Suppressor macrophage treated with lipopolysaccharide for 1 hour (primary cell): ENCODE measurements at places on chromosomes 6 and 20.

DNA sequence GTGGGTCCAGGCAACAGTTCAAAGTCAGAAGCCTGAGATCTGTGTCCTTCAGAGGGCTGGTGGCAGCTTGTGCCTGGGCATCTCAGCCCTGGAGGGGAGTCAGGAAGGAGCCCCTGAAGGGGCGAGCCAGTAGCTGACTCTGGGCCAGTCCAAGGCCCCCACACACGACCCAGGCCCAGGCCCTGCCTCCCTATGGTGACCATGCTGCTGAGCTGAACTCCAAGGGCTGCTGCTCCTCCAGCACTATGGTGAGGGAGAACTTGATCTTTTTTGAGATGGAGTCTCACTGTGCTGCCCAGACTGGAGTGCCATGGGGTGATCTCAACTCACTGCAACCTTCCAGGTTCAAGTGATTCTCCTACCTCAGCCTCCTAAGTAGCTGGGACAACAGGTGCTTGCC is 15.2 kb upstream of the CST3 start:
- DNase-seq = no peak

- DNase-seq = no peak
Measured at GRCh38 chr20:1505871-1506270, 14.7 kb upstream of the SIRPB2 start.

- no peak for DNase-seq
Measured at GRCh38 chr6:2482773-2483172, 237.4 kb upstream of the GMDS start.

DNA sequence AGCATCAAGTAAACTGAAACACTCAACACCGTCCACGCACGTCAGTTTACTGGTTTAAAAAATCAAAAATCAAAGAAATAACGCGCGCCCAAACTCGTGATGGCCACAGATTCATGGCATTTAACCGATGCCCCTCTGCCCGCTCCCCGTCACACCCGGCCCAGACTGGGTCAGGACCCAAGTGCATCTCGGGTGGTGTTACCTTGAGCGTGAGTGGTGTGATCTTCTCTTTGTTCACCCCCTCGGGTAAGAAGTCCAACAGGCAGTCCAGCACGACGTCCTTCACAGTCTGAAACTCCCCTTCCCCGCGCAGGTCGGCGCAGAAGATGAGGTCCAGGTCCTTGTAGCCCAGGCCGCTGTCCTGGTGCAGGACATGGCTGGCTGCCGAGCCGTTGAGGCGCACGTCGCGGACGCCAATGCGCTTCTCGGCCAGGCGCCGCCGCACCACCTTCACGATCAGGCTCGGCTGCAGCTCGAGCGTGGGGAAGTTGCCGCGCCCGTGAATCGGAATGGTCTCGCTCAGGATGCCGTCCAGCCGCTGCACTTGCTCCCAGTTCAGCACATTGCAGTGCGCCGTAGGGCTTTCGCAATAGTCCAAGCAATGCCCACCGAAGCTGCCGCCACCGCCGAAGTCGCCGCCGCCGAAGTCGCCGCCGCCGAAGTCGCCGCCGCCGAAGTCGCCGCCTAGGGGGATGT is 945 bp downstream of the TENT5A start:
- peak; percentile 75 for DNase-seq

DNA sequence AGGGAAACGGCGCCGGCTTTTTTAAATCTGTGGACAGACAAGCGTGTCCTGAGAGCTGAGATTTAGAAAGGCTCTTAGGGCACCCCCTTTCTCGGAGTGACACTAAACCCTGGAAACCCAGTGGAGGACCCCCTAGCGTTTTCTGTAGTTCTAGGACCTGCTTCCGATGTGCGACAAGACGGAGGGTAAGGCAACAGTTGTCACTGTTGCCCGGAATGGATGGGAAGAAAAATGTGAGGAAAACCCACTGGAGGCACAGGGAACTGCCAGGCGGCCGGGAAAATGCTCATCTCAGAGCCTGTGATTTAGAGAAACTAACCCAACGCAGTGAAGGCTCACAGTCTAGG is 551 bp upstream of the ATP5F1E start:
- DNase-seq = no peak

GRCh38 chr6:125302840-125303511 is 1.2 kb upstream of the HDDC2 start:
- DNase-seq = peak; percentile 29

DNA sequence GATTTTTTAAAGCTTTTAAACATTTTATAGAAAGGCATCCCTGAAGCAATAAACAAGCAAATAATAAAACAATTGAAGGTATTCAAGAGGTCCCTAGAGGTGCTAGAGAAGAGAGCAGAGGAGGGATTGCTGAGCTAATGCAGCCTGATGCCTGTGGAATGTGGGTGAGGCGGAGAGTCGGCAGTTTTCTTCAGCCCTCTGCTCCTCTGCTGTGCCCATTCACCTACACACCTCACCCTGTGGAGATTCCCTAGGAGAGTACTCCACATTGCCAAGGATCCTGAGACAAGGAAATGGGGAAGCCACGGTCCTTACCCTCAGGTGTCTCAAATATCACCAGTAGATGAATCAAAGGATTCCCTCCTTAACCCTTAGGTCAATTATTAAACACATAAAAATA is 199.8 kb upstream of the POU3F2 start:
- no peak for DNase-seq

DNA sequence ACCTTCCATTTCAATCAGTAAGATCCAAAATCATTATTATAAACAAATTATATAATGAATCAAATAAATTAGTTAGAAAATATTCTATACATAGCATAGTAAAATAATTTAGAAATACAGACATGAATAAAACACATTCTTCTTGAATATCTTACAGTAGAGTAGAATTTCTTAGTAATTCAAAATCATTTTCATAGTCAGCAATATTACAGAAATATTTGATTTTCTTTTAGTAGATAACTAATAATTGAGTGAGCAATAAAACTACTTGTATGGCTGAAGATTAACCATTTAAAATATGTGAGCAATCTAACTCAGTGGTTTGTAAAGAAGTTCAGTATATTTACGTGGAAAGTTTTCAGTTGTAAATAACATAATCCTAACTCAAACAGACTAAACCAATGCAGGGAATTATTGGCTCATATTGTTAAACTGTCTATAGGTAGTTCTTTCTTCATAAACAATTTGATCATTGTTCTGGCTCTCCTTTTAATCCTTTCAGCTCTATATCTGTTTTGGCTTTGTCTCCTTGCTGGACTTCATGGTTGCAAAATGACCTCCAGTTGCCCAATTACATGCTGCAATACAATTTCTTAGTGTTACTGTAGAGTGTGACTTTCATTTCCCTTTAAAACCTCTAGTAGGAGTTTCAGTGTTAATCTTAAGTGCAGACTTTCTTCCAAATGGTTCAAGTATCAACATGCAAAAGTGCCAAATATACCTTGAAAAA is 307.5 kb downstream of the EYS start:
- DNase-seq = no peak

DNA sequence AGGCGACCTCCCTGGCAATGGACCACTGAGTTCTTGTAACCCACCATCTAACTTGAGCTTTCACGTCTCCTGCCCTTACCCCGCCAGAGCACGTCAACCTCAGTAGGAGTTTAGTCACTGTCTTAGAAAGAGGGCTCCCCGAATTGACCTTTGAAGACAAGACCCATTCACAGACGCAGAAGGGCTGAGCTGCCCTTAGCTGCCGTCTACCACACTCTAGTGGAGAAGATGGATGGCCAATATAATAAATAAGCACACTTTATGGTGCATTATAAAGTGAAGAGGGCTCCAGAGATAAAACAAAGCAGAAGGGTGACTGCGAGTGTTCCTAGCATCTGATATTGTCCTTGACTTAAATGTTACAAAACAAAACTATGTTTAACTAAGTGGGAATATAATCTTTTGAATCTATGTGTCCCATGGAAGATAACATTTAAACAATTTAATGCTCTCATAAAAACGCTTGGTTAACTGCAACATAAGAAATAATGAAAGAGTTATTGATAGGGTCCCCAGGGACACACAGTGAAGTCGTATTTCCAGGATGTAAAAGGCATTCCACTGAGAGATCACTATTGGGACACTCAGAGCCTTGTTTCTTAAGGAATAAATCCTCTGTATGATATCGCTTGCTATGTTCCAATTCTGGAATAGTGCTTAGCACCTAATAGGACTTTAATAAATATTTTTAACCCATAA is 261.1 kb downstream of the THBS2 start:
- DNase-seq = no peak

- peak; percentile 21 for DNase-seq
Measured at GRCh38 chr6:33958526-33959328, 154.9 kb upstream of the MLN start.

- DNase-seq = peak; percentile 51
Measured at GRCh38 chr6:46059608-46060007, 43.9 kb upstream of the CLIC5 start.

- DNase-seq = no peak
Measured at GRCh38 chr20:3014179-3014578, 29.2 kb upstream of the GNRH2 start.

- no peak for DNase-seq
Measured at GRCh38 chr6:147117580-147117979, 86.6 kb upstream of the STXBP5 start.

DNA sequence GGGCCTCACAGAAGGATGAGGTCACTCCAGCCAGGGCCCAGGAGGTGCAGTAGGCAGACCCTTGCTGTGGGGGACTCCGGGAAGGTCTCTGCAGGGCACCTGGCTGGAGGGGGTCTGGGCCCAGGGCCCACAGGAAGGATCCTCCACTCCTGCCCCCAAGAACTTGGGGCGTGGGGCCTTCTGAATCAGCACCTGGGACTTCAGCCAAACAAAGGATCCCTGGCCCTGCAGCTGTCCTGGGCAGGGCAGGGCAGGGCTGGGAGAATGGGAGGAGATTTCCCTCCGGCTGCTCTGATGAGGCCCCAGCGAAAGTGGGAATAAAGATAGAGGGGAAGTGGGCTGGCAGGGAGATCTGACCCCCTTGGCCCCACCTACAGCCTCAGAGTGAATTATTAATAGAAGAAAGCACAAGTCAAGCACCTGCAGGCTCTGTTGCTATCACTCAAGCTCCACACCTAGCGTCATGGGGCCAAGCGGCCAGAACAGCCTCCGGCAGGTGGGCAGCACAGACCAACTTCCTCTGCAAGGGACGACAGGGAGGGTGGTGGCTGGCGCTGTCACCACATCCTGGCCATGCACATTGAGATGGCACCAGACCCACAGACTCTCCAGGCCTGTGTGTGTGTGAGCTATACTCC is 61.6 kb upstream of the MRPS10 start:
- no peak for DNase-seq

GRCh38 chr20:52104546-52105441 is 86.8 kb downstream of the ZFP64 start:
- DNase-seq = no peak

- no peak for DNase-seq
Measured at GRCh38 chr6:47952640-47953039, 158.4 kb downstream of the PTCHD4 start.

DNA sequence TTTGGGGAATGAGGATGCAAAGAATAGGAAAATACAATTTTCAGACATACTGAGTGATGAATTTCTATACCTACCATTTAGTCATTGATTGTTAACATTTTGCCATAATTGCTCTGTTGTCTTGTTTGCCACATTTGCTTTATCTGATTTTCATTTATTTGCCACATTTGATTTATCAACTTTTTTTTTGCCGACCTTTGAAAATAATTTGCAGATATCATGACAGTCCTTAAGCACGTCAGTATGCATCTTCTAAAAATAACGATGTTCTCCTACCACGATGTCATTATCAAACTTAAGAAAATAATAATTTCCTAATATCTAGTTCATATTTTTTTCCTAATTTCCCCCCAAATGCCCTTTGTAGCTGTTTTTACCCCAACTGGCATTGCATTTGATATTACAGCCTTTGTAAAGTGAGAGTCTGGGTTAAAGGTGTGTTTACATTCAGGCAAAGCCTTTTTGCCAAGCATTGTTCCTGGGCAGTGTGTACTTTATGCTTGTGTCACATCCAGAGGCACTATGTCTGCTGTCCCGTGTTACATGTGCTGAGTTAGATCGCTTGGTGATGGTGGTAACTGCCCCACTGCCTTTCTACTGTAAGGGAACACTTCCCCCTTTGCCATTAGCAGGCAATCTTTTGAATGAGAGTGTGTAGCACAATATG is 26.4 kb downstream of the SEC23B start:
- DNase-seq = no peak

DNA sequence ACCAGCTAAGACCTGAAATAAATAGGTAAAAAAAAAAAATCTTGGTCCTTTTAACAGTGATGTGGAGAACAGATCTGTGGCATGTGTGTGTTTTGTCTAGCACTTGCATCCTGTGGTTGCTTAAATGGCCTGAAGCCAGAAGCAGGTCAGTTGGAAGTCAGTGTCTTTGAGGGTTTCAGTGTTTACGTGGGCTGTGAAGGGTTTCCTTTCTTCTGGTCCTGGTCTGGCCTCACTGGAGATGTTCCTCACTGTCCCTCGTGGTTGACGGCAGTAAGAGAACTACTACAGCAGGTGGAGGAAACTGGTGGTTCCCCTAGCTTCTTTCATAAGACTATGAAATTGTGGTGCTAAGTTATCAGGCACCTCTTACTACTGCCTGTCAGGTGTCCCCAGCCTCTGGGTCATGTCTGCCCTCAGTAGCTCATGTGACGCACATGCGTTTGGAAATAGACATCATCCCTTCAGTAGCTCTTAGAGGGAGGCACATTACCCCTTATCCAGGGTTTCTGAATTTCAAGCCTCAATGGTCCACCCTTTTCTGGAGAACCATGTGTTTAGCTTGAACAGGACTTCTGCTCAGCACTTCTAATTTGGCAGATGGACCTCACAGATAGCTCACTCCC is 59.4 kb upstream of the SCP2D1 start:
- no peak for DNase-seq

- DNase-seq = no peak
Measured at GRCh38 chr6:75089921-75090320, 115.9 kb downstream of the COL12A1 start.

DNA sequence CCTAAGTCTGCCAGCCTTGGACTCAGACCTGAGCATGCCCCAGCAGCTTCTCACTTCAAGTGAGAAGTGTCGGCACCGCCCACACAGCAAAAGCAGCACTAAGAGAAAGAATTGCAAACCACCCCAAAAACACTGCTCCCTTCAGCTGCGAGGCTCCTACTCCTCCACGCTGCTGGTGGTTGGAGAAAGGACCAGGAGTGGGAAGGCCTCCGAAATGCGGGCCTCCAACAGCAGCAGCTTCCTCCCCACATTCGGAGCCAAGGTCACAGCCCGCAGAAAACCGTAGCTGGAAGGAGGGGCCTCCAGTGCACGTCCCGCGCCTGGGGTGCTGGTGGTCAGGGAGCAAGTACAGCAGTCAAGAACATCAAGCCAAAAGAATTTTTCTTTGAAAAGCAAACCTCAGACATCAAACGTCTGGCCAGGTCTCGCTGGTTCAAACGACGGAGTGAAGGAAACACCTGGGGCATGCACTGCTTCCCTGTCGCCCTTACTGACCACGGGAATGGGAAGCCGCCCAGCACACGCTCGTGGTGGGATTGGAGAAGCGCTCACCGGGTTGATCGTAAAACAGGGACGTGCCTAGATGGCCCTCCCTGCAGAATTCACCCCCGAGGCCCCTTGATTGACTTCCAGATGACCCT is 185.6 kb upstream of the CST7 start:
- peak; percentile 46 for DNase-seq
